Kidney tubule cell (primary cell): ENCODE measurements at places on chromosomes 3 and 15.

DNA sequence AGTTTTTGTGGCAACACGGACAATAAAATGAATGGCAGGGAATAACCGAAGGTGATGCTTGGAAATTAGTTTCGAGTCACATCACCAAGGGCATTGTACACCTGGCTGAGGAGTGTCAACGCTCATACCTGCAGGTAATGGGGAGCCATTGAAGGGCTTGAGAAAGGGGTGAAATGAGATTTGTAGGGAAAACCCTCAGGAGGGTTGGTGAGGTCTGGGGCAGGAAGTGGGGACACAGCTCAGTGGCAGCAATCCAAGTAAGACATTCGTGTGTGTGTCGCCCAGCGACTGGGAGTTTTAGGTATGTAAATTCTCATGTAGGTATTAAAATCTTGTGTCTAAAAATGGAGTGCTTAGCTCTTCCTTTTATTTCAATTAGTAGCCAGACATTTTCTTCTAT lies 14.3 kb downstream of the PARP14 start:
- DNase-seq: no peak

DNA sequence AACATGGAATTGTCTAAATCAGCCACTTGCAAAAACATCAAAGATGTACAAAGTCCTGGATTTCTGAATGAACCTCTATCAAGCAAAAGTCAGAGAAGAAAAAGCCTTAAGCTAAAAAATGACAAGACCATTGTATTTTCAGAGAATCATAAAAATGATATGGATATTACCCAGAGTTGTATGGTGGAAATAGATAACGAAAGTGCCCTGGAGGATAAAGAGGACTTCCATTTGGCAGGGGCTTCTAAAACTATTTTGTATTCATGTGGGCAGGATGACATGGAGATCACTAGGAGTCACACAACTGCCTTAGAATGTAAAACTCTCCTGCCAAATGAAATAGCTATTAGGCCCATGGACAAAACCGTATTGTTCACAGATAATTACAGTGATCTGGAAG lies 29.3 kb downstream of the KNL1 start:
- no peak for DNase-seq

GRCh38 chr3:58333206-58334012 lies 717 bp downstream of the PXK start:
- peak; percentile 31 for DNase-seq

DNA sequence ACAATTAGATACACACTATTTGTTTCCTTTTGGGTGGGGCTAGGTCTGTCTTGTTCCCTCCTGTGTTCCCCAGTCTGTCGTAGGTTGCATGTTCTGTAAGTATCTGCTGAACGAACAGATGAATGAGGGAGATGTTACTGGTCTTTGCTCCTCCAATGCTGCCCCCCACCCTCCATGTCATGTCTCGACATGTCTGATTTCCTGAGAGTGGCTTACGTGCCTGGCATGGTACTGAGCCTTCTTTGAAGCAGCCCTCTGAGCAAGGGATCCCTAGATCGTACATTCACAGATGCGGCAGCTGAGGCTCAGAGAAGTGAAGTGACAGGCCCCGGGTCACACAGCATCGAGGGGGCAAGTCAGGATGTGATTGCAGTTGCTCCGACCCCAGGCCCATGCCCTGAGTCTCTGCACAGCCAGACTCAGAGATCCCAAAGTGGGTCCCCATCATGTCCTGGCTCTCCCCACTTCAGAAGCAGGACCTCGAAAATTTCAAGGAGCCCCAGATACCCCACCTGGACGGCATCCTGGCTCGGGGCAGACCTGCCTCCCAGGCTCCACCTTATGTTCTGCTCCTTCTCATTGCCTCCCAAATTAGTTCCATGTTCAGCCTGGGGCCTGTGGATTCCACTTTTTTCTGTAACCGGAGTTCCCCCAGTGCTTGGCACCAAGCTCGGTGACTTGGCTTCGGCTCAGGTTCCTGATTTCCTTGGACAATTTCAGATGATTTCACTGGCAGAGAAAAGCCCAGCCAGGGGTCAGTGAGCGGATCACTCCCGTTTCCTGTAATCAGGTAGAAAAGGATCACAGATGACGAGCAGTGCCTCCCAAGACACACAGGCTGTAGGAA lies 24.7 kb downstream of the GOLGA6L2 start:
- peak; percentile 64 for DNase-seq

GRCh38 chr3:41652931-41653330 lies 309.0 kb downstream of the ULK4 start:
- no peak for DNase-seq

- DNase-seq: no peak
Observed at GRCh38 chr15:62106096-62106495, 39.3 kb downstream of the C2CD4A start.

DNA sequence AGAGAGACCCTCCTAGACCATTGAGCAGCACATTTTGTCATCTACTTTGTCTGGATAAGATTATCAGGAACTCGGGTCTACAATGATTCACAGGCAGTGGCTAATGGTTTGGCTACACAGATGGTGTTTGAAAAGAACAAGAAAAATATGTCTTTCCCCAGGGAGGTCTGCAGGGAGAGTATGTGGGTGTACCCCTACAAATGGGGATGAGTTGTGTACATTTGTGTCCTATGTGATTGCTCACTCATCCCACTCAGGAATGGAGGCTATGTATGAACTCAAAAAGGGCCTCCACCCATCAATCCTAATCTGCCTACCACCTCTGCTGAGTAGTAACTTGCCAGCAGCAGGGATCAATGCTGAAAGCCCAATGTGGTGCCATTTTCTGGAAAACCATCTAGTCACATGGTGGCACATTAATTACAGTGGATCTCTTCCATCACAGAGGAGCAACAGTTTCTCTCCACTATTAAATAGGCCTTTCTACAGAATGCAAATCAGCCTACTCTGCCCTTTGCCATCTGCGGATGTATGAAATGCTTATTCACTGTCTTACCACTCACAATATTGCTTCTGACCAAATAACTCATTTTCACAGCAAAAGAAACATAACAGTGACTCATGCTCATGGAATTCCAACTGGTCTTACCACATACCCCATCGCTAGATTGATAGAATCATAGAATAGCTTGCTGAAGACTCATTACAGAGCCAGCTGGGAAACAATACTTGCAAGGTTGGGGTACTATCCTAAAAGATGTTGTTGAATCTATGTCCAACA lies 48.3 kb upstream of the TRIM42 start:
- DNase-seq: peak; percentile 96

GRCh38 chr3:159616234-159616825 lies 372.3 kb upstream of the IL12A start:
- DNase-seq: peak; percentile 68

GRCh38 chr15:57509965-57510364 lies 81.7 kb upstream of the MYZAP start:
- DNase-seq: peak; percentile 30

DNA sequence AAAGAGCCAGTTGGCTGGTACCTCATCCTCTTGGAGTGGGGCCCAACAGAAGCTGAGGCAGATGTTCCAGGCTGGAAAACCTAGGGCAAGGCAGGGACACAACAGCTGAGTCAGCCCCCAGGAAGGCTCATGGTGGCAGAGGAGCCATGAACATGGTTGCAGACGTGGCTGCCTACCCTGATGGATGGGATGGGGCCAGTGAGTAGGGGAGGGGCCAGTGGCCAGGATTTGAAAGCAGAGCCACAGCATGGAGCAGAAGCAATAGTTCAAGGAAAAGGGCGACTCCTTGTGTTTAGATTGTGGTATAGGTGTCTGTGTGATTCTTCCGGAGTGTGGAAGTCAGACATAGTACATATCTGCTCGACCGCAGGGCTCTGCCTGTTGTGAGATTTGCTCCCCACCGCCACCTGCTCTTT lies 24.2 kb downstream of the PXYLP1 start:
- DNase-seq: no peak

DNA sequence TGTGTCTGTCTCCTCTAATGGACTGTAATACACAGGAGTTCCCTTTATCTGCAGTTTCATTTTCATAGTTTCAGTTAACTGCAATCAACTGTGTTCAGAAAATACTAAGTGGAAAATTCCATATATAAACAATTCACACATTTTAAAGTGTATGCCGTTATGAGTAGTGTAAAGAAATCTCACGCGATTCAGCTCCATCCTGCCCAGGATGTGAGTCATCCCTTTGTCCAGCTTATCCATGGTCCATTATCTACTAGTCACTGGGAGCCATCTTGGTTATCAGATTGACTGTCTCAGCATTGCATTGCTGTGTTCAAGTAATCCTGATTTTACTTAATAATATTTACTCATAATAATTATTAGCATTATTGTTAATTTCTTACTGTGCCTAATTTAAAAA lies 14.5 kb downstream of the ZPLD1 start:
- peak; percentile 12 for DNase-seq

DNA sequence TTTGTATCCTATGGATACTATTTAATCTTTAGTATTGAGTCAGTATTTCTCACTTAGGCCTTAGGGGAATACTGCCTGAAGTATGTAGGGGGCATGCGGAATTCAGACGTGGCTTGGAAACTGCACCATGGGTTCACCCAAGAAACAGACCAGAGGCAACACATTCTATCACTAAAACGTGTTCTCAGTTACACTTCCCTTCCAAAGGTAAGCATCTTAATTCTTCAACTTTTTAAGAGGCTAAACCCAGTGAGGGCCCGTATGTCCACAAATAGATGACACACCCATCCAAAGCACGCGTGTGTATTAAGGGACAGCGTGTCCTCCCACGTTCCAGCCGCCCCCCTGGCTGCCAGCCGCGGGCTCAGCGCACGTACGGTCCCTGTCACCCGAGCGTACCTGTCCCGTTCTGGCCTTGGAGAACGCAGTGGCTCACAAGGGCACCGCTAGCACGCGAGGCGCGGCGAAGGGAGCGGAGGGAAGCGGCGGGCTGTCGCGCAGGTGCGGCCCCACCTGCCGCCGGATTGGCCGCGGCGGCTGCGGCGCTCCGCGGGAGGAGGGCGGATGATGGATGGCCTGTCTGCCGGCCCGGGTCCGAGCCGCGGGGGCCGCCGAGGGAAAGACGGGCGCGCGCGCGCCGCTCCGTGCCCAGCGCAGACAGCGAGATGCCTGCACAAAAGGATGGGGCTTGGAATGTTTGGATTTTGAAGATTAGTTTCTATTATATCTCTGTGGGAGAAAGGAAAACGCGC lies 1003.9 kb upstream of the NR2F2 start:
- DNase-seq: peak; percentile 5

- DNase-seq: no peak
Observed at GRCh38 chr3:21414506-21414905, 336.5 kb downstream of the ZNF385D start.

DNA sequence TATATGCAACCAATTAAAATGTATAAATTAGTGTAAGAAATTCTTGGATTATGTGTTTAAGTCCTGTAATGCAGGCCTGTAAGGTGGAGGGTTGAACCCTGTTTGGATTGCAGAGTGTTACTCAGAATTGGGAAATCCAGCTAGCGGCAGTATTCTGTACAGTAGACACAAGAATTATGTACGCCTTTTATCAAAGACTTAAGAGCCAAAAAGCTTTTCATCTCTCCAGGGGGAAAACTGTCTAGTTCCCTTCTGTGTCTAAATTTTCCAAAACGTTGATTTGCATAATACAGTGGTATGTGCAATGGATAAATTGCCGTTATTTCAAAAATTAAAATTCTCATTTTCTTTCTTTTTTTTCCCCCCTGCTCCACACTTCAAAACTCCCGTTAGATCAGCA lies 65.4 kb upstream of the ACAD9 start:
- no peak for DNase-seq

DNA sequence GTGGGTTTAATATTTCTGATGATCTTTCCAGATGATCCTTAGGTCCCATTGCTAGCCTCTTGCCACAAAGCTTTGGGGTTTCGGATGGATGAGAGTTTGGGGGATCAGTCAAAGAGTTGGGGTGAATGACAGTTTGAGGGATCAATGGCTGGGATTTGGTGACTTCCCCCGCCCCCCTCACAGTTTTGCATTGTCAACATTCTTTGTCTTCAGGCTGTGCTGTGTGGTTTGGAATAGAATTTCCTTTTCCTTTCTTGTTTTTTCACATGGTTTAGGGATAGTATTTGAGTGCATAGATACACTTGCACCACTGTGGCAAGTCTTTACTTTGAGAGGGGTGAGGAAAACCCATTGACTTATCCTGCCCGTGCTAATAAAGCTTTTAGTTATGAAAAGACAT lies 14.3 kb downstream of the MEF2A start:
- no peak for DNase-seq

- DNase-seq: peak; percentile 79
Observed at GRCh38 chr15:44066211-44066827, 128.8 kb downstream of the FRMD5 start.

DNA sequence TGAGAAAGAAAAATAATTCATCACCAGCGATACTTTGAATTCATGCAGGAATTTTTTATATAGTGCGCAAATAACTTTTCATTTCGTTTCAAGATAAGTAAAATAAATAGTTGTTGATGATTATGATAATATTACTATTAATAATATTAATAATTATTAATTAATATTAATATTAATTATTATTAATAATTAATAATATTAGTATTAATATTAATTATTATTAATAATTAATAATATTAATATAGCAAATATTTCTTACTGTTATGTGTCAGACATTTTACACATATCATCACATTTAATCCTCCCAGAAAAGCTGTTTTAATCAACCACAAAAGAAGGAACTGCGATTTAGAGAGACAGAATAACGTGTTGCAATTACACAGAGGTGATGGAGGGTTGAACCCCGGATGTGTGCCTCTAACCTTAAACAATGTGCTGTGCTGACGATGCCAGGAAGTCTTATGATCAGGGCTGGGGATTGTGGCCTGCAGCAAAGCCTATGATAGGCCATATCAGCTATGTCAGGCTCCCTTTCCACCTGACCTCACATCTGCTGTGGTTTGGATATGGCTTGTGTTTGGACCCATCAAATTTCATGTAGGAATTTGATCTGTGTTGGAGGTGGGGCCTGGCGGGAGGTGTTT lies 263.5 kb upstream of the NR2F2 start:
- peak; percentile 66 for DNase-seq

- no peak for DNase-seq
Observed at GRCh38 chr3:151169262-151169947, 33.6 kb downstream of the GPR171 start.

DNA sequence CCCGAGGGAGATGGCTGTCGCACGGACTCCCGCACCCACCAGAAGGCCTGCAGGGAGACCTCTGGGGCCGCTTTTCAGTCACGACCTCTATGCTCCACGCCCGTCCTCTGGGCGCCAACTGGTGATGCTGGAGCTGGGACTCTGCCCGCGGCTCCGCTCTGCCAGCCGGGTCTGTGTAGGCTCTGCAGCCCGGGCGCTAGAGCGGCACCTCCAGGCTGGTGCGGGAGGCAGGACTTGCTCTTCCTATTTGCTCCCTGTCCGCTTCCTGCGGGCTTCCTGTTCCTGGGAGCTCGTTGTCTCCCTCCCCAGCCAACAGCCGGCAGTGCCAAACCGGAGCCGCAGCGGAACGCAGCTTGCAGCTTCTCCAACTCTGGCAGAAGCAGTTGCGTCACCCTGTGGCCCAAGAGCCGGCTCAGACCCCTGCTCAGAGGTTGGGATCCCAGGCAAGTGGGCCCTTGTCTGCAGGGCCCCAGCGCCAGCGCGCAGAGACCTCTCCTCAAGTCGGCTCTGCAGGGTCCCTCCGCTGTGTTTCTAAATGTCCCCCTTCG lies 285.9 kb downstream of the XXYLT1 start:
- peak; percentile 54 for DNase-seq
